ENCODE measurements at places on chromosomes 1 and 21.

GRCh38 chr1:212118167-212118871, 82.8 kb downstream of the DTL start:
- DNase-seq = no peak

DNA sequence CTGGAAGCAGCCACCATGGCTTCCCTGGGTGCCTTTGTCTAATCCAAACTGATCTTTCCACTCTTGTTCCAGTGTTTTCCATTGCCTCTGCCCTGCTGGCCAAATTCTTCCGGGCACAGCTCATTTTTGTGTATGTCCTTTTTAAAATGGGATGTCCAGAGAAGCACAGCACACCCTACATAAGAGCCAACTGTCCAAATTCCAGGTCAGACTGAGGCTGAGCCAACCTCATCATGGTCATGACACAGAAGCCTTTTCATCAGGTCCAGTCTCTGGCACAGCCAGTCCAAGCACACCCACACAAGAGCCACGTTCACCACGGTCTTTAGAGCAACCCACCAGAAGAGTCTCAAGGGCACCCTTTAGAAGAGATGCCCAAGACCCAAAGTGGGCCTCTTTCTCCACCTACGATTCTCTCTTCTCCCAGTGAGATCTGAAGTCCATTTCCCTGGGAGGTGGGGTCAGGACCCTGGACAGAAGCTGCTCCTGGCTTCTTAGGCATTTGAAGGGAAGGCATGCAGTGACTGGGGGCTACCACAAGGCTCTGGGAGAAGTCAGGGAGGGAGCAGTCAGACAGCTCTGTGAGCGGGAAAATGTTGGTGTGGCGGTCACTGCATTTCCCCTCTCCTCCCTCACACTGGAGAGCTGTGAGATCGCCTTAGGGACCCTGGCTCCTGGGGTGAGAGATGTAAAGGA, 53.2 kb downstream of the SYT2 start:
- no peak for DNase-seq

- no peak for DNase-seq
Observed at GRCh38 chr1:41666981-41667631, 182.6 kb upstream of the EDN2 start.

DNA sequence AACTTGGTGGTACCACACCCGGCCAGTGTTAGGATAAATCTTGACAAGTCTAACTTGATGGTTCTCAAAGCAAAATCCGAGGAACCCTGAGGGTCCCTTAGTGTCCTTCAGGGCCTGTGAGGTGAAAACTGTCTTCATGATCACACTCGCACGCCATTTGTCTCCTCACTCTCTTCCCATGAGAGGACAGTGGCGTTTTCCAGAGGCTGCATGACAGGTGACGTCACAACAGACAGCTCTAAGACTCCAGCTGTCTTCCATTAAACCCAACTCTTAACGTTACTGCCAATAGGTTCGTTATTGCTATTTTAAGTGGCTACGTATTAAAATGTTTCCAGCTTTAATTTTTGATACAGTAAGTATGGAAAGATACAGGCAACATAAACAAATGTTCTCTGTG, 13.8 kb downstream of the CFAP74 start:
- no peak for DNase-seq

DNA sequence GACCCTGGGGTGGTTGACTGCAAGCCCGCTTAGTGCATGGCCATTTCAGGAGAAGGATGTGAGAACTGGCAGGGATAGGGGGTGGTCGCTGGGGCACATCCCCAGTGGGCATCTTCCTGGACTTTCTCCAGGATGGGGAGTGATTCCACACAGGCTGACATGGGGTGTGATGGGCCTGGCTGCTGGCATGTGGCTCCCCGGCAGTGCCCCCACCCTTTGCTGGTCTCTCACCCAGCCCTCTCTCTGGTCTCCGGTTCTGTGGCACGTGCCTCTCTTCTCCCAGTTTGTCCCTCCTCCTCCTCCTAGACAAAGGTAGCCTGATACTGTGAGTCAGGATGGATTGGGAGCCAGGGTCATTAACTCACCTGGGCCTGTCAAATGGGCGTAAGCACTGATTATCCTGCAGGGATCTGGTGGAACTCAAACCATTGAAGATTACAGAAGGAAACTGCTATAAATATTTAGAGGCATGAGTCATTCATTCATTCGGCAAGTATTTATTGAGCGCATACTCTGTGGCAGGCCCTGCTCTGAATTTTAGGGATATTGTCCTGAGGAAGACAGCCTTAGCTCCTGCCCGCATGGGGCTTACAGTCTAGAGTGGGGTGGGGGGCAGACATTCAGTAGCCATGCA, 23.6 kb upstream of the EPS8L3 start:
- DNase-seq = no peak

DNA sequence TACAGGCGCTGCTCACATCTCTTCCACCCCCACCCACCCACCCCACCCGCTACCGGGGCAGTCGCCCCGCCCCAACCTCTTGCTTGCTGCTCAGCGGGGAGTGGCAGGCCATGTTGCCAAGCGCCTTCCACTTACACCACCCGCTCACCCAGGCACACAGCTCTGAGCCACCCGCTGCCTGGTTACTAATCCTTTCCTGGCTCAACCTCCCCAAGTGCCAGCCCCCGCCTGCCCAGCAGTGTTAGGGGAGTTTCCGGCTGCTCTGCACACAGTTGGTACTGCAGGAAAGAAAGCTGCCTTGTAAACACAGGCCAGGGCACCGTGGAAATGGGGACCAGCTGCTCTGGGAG, 56.2 kb downstream of the LACTBL1 start:
- no peak for DNase-seq

GRCh38 chr1:53285969-53286760, 41.7 kb downstream of the LRP8 start:
- no peak for DNase-seq

DNA sequence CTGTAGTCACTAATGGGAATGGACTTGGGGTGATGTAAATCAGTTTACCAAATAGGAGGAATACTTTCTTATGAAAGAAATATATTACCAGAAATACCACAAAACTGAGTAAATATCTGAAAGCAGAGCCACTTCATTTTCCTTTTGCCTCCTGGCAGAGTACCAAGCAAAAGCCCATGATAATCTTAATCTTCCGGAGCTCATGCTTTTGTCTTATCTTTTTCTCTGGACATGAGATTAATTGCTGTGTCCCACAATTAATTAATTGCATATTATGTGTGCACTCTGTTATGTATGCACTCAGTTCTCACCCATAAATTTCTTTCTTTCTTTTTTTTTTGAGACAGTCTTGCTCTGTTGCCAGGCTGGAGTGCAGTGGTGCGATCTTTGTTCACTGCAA, 94.1 kb upstream of the PDE4B start:
- DNase-seq = no peak

DNA sequence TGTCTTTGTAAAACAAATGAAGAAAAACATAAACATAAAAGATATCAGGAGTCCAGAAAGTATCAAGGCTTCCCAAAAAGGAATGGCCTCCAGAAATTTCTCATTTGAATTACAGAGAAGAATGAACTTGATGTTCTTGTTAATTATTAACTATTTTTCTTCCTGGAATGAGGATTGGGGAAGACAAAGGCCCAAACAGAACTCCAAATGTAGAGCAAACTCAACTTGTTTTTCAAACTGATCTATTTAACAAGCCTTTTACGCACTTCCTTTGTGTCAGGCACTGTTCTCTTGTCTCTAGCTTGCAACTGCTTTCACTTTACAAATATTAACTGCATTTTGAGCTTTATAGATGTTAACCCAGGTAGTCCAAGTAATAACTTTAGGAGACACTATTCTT, 45.5 kb downstream of the LAMC2 start:
- DNase-seq = no peak

DNA sequence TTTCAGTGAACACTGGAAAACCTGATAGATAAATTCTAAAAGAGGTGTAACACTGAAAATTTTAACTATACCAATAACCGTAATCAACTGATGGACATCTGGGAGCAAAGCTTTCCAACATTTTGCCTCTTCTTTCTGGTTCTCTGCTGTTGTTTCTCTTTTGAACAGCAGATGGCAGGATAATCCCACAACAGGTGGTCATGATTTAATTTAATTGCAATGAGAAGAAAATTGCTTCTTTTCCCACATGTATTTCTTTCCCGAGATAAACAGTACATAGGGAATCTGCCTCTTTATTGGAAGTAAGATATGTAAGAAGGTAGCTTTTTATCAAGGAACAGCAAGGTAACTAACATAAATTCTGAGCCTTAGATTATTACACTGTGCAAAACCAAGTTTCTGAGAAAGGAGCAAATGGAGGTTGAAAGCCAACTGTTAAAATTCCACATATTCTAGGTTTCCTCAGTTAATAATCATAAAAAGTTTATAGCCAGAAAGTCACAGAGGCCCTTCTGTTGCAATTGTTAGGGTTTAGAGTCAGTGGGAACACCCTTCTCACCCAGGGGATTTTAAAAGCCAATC, 72.9 kb downstream of the RPS6KA1 start:
- peak; percentile 61 for DNase-seq

DNA sequence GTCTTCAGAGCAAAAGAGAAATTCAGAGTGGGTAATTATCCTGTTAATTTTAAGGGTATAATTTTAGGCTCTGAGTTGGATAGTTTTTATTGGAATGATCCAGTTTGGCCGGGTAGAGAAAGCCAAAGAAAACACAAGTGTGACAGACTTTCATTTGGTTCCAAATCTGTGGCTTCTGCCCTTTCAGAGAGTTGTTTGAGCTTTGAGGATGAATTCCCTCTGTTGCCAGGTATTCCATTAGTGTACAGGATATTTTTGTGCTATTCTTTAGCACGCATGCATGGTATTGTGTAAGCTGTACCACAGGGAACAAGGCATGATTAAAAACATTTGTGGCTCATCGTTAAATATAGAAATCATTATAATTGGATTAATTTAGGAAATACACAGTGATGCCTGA, 384.4 kb downstream of the ADGRL2 start:
- no peak for DNase-seq

- no peak for DNase-seq
Observed at GRCh38 chr1:153546371-153546770, 765 bp upstream of the S100A4 start.

GRCh38 chr1:9717193-9718005, 65.9 kb downstream of the PIK3CD start:
- no peak for DNase-seq

- no peak for DNase-seq
Observed at GRCh38 chr1:210076620-210077019, 138.6 kb downstream of the SYT14 start.

GRCh38 chr1:43531906-43532584, 1.4 kb downstream of the PTPRF start:
- no peak for DNase-seq

DNA sequence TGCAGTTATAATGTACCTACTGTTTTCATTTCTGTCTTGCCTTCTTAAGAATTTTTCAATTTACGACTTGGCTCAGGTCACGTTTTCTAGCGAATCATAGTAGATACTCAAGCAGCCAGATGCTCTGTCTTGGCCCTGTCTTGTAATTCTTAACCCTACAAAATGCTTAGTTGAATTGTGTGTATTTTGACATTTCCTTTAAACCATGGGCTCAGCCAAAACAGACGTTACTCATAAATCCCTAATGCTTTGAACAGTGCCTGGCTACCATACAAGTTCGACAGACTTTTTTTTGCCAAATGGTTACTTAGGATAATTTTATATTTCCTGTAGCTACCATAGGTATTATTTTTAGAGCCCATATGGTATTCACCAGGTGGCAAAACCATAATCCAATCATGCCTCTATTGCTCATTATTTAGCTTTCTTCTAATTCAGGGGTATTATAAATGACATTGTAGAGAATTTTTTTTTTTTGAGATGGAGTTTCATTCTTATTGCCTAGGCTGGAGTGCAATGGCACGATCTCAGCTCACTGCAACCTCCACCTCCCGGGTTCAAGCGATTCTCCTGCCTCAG, 54.3 kb downstream of the KCNK1 start:
- no peak for DNase-seq

DNA sequence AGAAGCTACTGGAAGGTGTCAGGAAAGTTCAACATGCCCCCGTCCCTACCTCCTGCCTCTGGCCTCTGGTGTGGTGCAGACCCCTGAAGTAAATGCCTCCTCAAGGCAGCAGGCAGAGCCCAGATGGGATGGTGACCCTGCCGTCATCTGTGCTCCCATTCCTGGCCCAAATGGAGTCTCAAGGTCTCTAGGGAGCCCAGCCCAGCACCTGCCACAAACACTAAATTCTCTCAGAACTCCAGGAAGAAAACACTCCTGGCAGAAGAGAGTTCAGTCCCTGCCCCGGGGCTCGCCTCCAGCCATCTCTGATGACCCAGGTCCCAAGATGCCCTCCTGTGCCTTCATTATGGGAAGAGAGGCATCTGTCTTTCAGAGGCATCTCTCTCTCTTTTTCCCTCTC, 261.6 kb upstream of the TMEM51 start:
- DNase-seq = no peak

GRCh38 chr1:72037745-72038343, 244.5 kb downstream of the NEGR1 start:
- DNase-seq = no peak

DNA sequence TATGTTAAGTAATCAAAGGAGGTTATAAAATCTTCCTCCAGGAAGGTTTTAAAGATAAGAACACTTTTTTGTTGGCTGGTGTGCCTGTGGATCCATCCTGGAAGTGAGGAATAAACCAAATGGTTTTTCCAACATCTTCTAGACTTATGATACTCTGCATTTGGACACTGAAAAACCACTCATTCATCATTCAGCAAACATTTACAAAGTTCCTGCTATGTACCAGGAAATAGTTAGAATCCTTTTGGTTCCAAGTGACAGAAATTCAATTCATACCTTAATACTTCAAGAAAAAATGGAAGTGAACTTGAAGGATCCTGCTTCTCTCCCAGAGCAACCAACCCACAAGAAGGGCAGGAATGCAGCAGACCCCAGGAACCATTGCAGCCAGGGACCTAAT, 39.6 kb upstream of the PIGC start:
- DNase-seq = no peak

GRCh38 chr1:207039380-207040180, 7.0 kb upstream of the C1orf116 start:
- no peak for DNase-seq

GRCh38 chr21:16358784-16359183, 629.0 kb downstream of the USP25 start:
- DNase-seq = no peak

DNA sequence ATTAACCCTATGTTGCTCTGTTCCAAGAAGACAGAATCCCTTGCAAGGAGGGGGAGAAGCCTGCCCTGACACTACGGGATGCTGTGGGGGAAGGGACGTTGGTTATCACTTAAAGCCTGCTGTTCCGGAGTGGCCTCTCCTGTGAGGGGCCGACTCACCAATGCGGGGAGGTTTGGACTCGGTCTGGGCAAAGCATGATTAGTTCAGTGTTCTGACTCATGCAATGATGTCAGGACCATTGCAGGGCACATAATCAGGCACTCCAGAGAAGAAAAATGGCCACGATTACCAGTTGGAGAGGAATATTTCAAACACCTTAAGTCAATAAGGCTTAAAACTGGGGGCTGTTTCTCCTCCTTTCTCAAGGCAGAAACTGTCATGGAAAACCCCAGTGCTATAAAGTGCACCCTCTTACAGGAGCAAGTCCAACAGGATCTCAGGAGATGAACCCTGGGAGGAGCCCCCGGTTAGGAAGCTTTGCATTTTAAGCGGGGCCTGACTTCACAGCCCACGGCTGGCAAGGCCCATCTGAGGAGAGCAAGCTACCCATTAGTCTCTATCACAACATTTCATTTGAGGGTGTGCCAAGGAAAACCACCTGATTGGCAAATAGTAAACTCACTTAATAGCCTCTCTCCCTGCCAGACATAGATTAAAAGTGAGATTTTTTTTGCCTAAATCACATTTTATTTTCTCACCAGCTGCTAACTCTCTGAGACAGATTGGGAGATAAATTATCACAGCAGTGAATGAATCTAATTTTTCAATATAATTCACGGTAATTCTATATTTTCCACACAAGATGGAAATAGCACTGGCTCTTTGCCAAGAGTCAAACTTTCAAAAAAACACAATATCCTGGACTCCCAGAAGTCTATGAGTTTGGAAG, 202.5 kb downstream of the C1orf94 start:
- no peak for DNase-seq
